Activated naive CD8-positive, alpha-beta T cell treated with anti-CD3 and anti-CD28 coated beads, Interleukin-2, amount 10 ng/mL, durations not matched to agents 7 days and 5 days (primary cell): ENCODE measurements at places on chromosomes 16 and 17. TPM values are rescaled to one million over a fixed set of nuclear protein-coding genes. Genes with fewer than 3 reads are reported as not detected.

SEPTIN12 gene
- not detected for total RNA-seq

SMIM22 gene
- total RNA-seq = not detected

HOXB4 gene
- 5.3 TPM for total RNA-seq

SLC13A2 gene
- not detected for total RNA-seq

DHX58 gene
- total RNA-seq = 77.6 TPM

CCDC144A gene
- total RNA-seq = 4.8 TPM

CCL7 gene
- not detected for total RNA-seq

CLEC18A gene
- total RNA-seq = 0.91 TPM

SPATA33 gene
- 11.6 TPM for total RNA-seq

NIP7 gene
- 30.7 TPM for total RNA-seq

CA5A gene
- not detected for total RNA-seq
